LHCN-M2 (cell line): ENCODE measurements at places on chromosomes 13 and 19.

- no peak for DNase-seq
These were observed 44.7 kb downstream of the THSD1 start for GRCh38 chr13:52361225-52361624.

DNA sequence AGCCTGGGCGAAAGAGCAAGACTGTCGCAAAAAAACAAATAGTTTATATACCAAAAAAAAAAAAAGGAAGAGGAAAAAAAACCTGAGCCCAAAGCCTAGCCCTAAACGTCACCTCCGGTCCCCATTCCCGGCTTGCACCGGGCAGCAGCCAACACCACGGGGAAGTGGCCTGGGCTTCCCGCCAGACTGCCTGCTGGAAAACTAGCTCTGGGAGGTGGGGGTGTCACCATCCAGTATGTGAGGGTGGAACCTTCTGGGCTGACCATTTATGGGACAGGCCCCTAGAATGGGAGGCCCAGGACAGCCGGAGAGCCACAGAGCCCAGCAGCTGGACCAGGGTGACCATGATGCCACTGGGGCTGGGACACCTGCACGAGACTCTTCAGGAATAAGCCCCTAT lies 37.3 kb downstream of the IL12RB1 start:
- no peak for DNase-seq

DNA sequence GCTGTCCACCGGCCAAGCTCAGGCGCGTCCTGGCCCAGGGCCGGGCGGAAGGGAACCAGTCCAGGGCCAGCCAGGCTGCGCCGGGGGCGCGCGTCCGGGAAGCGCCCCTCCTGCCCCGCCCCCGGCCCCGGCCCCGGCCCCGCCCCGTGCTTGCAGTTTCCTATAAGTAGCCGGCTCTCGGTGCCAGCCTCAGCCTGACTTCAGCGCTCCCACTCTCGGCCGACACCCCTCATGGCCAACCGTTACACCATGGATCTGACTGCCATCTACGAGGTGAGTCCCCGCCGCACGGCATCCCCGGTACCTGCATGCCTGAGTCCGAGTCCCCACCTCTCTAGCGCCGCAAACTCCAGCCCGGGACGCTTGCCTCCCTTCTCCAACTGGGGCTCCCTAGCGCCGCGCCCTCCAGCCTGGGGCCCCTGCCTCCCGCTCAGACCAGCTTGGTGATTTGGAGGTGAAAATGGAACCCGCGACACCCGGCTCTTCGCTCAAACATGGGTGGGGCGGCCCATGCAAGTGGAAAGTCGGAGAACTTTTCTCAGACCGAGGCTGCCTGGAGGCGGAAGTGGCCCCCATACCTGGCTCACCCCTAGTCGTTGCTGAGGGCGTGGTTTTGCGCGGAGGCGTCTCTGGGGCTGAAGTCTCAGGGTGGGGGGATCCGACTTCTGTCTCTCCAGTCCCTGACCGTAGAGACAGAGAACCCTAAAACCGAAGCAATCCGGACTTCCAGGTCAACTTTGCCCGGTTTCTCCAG lies at the start of gene ZFP36:
ZFP36 (plus strand) TSS at position 192 of the 754 bp plus-strand sequence; CDS start at position 250, 58 bp downstream.
- peak; percentile 80 for DNase-seq

DNA sequence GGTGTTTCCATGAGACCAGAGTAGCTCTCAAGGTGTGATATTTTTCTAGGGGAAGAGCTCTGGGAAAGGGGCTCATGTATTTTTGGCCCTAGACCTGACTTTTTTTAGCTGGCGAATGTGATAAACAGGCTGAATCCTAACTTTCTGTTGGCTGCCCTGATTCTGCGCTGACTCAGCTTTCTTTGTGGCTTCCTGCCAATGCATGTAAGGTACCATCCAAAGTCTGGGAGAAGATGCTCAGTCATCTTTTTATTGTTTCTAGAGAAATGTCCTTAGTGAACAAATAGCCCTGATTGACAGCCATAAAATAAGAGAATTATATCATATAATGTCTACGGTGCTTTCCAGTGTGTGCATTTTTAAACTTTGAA lies 113.6 kb upstream of the MBNL2 start:
- DNase-seq, result peak; percentile 30

DNA sequence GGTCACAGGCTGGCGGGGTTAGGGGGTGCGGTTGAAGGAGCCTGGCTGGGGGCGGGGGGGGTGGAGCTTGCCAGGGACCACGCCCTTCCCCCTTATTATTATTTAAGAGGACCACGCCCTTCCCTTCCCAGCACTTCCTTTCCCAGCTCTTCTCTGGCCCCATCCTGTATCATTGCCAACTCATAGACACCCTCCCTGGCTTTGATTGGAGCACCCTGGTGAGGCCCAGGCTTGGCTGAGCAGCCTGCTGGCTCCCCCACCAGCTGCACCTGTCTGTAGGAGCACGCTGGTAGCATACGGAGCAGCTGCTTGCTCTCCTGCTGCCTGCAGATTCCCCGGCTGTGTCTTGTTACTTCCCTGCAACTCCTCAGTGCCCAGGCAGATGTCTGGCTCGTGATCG lies 62.5 kb upstream of the PDX1 start:
- peak; percentile 11 for DNase-seq
